ENCODE measurements at places on chromosomes 4 and X.

DNA sequence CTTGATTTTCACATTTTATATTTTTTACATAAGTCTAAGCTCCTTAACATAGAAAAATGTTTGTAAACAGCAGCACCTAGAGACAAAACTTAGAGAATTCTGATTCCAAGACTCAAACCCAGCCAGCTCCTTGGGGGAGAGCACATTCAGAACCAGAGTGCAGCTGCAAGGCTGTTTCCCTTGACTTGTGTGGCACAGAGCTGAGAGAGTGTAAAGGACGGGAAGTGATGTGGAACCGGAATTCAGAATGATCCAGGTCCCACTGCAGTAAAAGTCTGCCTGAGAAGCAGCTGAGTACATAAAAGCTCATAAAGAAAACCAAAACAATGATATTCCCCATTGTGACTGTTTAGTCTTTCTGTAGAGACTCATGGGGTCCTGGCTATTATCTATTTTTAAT, 713.8 kb downstream of the RAB28 start:
- DNase-seq: no peak

GRCh38 chr4:56655627-56656345, 25.3 kb downstream of the HOPX start:
- peak; percentile 61 for DNase-seq

DNA sequence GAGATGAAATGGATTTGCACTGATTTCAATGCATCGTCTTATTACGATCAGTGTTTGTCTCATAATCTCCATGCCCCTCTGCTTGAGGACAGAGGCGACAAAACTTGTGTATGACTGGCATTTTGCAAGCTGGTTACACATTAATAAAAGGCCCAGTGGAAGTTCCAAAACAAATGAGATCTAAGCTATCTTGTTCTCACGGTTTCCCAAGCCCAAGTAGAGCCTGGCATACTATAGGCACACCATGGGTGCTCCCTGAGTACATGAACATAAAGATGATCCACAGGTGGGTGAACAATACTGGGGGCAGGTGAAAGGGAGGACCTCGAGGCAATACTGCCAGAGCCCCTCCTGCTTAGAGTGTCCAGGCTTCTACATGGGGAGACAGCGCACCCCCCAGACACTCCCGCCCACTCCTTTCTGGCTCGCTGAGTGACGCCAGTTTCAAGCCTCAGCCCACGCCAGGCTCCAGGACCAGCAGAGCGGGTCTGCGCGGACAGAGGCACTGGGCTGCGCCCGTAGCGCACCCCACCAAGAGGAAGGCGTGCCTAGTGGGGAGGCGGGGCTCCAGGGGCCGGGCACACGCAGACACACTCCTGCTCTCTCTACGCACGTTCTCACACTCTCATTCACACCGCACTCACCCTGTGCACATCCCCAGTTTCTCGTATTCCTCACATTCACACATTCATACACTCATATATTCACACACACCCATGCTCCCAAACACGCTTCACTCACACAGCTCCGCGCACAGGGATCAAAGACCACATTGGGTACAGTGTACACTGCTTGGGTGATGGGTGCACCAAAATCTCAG, 8.9 kb upstream of the GSX2 start:
- no peak for DNase-seq

DNA sequence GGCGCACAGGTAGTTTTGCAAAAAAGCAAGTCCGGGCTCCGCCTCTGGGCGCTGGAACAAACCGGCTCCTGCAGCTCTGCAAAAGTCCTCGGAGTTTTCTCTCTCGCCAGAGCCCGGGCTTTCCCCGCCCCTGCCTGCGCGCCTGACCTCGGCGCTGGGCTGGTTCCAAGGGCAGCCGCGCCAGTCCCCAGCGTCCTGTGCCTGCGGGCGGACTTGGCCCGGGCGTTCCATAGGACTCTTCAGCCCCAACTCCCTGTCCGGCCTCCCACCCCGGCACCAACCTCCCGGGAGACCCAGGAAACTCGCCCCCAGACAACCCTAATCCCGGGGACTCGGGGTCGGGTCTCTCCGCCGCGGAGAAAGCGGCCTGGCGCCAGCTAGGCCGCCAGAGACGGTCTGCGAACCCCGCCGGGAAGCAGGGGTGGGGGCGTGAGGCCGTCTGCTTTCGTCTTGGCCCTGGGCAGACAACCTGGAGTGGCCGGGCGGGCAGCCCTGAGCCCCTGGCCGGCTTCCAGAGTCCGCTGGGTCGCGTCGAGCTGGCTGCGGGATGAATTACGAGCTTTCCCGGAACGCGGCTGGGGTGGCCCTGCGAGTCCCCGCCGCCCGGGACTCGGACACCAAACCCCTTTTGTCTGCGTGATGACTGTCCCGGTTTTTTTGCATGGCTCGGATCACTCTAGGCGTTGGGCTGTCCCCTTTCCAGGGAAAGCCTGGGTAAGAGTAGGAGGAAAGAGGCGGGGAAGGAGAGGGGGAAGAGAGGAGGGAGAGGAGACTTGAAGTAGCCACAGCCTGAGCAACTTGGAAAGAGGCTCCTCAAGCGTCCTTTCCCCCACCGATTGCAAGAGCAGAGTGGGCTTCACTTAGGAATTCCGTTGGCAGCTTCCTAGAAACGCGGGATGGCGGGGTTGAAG, 916 bp downstream of the MXRA5 start:
- peak; percentile 75 for DNase-seq

GRCh38 chr4:3796960-3797359, 30.8 kb downstream of the ADRA2C start:
- DNase-seq: no peak

- peak; percentile 94 for DNase-seq
Measured at GRCh38 chrX:68989865-68990606, 161.2 kb downstream of the EFNB1 start.

GRCh38 chr4:2745981-2746806, 9.9 kb downstream of the TNIP2 start:
- DNase-seq: peak; percentile 75

GRCh38 chrX:150767475-150768131, 74.4 kb downstream of the MTMR1 start:
- DNase-seq: peak; percentile 65

DNA sequence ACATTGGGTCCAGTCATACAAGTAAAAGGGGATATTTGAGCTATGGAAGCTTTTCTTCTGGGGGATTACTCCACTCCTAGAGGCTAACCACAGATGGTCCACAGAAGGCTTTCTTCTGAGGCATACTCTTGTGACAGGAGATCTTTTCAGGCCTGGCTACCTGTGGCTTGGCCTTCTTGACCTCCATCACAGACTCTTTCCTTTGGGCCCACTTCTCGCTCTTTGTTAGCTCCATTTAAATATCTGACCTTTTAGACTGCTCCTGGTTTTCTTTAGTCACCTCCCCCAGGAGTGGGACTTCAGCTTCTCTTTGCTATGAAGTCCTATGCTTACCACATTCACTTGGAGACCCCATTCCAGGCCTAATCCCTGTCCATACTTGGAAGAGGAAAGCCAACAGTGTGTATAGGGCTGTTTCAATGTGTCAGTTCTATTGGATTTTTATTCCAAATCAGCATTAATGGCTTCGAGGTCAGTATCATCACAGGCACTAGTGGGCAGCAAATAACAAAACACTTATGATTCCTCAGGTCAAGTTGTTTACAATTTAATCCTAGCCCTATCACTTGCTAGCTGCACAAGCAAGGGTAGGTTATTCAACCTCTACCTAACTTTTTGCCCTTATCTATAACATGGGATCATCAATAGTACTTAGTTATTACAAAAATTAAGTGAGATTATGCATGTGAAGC, 26.3 kb downstream of the GPC3 start:
- no peak for DNase-seq

DNA sequence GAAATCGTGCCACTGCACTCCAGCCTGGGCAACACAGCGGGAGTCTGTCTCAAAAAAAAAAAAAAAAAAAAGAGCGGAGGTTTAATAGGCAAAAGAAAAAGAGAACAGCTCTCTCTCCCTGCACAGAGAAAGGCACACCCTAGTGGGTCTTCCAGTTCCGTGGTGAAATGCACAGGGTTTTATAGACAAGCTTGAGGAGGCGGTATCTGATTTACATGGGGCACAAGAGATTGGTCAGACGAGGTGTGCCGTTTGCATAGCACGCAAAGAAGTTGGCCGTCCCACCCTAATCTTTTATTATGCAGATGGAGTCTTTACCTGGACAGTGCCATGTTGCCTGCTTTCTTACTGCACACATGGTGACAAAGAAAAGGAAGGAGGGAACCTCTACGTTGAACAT, 33.5 kb upstream of the REST start:
- DNase-seq: no peak

DNA sequence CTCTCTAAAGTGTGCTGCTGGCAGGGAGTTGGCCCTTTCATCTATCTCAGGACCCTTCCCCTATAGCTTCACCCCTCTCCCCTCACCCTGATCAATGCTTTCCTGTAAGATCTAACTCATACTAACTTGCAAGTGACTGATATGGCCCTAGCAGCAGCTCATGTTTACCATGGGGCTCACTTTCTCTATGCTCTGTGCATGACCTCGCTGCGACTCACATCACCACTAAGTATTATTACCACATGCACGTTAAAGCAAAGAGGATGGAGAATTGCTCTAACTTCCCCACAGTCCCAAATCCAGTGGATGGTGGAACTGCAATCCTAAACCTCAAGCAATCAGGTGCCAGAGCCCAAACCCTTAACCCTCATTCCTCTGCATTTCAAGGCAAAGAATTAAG, 626.6 kb downstream of the MID1IP1 start:
- peak; percentile 29 for DNase-seq

GRCh38 chr4:32841217-32841616, 2121.0 kb downstream of the PCDH7 start:
- no peak for DNase-seq

DNA sequence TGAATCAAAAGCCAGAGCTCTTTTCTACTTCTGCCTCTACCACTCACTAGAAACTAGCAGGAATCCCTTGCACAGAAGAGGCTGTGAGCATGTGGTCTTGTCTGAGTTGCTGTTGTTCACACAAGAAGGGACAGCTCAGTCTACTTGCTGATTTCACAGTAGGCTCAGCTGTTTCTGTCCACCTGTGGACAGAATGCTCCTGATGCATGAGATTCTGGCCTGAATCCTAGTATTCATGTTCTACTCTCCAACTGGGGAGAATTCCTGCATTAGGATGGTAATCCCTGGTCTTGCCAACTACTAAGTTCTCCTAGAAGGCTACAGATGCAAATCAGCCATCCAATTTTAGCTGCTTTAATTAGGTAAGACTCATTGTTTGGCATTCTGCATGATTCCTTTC, 112.8 kb downstream of the PPA2 start:
- no peak for DNase-seq

DNA sequence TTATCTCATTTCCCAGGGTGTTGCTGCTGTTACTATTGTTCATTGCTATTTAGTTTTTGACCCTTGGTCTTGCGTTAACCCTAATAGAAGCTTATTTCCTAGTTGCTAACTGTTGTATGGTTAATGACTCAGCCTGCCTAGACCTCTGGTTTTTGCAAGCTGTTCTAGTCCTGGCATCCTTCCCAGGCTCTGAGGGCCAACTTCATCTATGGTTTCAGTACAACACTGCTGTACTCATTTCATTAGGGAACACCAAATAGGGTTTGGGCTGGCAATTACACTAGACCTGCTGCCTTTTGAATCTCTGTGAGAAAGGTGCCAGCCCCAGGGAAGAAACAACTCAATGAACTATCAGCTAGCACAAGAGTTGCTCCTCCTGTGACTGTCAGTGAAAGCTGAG, 59.6 kb downstream of the DCX start:
- DNase-seq: peak; percentile 86

DNA sequence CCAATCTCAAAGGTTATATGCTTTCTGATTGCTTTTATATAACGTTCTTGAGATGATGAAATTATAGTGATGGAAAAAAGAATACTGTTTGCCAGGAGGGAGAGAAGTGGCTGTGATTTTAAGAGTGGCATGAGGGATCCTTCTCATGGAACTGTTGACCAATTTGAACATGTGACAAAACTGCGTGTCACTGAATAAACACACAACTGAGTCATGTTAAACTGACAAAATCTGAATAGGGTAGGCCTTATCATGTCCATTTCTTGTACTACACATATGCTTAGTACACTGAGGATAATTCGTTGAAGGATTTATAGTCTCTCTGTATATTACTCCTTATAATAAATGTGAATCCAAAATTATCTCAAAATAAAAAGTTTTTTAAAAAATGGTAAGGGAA, 22.2 kb upstream of the HSPA4L start:
- no peak for DNase-seq

- peak; percentile 98 for DNase-seq
Measured at GRCh38 chr4:53688186-53688790, 97.0 kb upstream of the LNX1 start.

DNA sequence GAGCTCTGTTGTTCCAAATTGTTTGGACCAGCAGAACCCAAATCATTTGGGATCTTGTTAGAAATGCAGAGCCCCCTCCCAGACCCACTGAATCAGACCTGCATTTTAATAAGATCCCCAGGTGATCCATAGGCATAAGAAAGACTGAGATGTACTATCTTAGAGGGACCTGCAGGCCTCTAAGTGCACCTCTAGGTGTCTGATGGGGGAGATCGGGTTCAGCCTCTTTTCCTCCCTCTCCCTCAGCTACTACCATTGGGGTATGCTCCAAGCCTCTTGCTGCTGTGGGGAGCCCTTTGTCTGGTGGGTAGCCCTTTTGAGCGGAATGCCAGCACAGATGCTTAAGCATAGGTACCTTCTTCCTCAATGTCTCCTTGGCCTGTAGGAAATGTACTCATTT, 63.8 kb upstream of the RPS6KA3 start:
- DNase-seq: no peak

GRCh38 chr4:153523941-153524386, 57.8 kb downstream of the TMEM131L start:
- DNase-seq: peak; percentile 37

DNA sequence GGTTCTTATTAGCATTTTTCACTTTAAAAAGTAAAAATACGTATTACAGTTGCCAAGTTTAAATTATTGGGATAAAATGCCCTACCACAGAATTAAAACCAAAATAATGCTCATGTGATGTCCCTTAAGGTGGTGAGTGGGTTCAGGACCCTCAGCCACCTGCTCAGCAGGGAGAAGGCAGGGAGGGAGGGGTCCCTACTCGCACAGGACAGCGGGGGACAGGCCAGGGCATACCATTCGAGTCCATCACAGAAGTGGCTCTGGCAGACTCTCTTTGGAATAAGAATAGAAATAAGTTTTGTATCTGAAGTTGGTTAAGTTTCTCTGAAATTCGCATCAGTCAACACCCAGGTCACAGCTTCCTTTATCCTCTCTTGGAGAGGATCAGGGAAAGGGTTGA, 37.7 kb downstream of the NOP14 start:
- DNase-seq: no peak

Measured in astrocyte of the hippocampus (primary cell).